ENCODE measurements at places on chromosomes 2 and 18. TPM values are rescaled to one million over a fixed set of nuclear protein-coding genes. Genes with fewer than 3 reads are reported as not detected.

DNA sequence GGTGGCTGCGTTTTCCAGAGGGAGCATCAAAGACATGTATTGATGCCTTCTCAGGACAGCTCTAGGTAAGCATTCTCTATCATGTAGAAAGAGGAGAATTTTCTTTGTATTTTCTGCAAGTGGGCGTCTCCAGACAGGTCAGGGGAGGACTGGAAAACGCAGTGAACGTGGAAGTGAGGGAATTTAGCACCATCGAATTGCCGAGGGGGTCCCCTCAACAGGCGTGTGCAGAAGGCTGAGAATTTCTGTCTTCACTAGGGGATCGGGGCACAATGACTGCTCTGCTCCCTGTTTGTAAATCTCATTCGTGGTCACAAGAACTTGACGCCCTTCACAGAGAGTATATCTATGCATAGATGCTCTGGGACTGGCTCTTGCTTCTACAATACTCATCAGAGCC is 5.0 kb upstream of the NTSR2 start:
- no peak overlapping the region for H3K4me3 ChIP-seq
- no peak for DNase-seq
- H3K27ac ChIP-seq, result no peak overlapping the region
- peaks cover 39% of the 10 kb centered on the region for H3K27me3 ChIP-seq

DNA sequence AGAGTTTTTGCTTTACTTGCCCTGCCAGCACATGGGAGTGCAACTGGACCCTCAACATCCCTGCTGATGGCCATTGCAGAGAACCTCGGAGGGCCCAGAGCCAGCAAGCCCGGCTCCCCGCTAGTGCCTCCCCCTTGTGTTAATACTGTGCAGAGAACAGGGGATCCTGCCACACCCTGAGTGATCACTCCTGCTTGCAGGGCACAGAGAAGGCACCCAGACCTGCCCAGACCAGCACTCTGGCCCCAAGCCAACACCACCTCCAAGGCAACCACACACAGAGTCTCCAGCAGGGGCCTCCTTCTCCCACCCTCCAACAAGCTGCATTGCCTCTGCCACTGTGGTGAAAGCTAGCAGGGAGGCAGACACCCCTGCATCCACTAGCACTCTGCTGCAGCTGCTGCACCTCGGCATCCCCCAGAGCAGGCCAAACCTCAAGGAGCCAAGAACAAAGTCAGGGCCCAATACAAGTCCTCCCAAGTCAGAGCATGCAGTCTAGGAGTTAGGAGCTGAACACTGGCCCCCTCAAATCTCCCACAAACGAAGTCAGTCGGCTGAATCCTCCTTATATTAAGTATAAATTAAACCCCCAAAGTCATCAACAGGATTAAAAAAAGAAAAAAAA is 157.7 kb downstream of the CCDC178 start:
- no peaks in the 10 kb centered on the region for H3K36me3 ChIP-seq
- no peaks in the 10 kb centered on the region for H3K4me1 ChIP-seq
- H3K4me3 ChIP-seq, result no peak overlapping the region
- H3K27me3 ChIP-seq, result no peaks in the 10 kb centered on the region
- no peak for DNase-seq

GRCh38 chr2:3202926-3203325 is 174.7 kb downstream of the EIPR1 start:
- no peaks in the 10 kb centered on the region for H3K4me1 ChIP-seq
- H3K36me3 ChIP-seq, result no peaks in the 10 kb centered on the region
- H3K27ac ChIP-seq, result no peak overlapping the region
- H3K27me3 ChIP-seq, result no peaks in the 10 kb centered on the region

GRCh38 chr2:37615804-37616676 is 55.4 kb downstream of the CDC42EP3 start:
- no peaks in the 10 kb centered on the region for H3K36me3 ChIP-seq
- no peaks in the 10 kb centered on the region for H3K27me3 ChIP-seq
- DNase-seq, result no peak
- H3K4me3 ChIP-seq, result no peak overlapping the region
- H3K4me1 ChIP-seq, result peaks cover 24% of the 10 kb centered on the region

The RAB31 gene
- 26.0 TPM for total RNA-seq

DNA sequence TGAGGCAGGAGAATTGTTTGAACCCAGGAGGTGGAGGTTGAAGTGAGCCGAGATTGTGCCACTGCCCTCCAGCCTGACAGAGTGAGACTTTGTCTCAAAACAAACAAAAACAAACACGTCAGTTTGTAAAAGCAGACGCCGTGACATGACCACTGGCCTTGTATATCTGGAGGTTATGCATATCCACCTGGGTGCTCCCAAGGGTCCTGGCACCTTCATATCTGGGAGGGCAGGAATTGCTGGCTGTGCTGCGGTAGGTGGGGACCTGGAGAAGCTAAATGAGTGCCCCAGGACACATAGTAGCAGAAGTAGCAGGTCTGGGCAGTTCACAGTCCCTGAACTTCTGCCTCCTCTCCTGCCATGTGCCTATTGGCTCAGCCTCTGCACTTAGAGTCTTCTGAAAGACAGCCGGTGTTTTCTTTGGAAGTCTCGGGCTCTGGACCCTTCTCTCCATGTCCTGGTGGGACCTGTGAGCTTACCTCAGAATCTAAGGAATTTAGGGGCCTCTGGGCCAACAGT is 30.9 kb upstream of the IL1R2 start:
- H3K27me3 ChIP-seq, result no peaks in the 10 kb centered on the region
- no peak overlapping the region for H3K4me3 ChIP-seq
- H3K27ac ChIP-seq, result peak overlapping the region; percentile 77

DNA sequence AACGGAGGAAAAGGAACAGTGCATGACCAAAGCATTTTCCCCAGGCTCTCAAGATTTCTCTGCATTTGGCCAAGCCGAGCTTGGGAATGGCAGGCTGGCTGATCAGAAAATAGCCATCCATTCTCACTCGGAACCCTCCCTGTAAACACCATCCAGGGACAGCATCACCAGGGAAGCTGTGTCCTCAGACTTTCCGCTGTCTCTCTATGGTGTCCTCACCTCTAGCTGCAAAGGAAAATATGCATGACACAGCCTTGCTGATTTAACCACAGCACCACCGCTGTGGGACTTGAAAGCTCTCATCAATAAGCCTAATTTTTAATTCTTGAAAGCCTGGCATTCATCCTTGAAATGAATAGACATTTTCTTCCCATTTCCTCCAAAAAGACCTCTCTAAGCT is 311.7 kb downstream of the EIPR1 start:
- no peak overlapping the region for H3K4me3 ChIP-seq
- no peaks in the 10 kb centered on the region for H3K27me3 ChIP-seq
- no peak overlapping the region for H3K27ac ChIP-seq
- H3K4me1 ChIP-seq, result no peaks in the 10 kb centered on the region

The ANKRD53 gene
- total RNA-seq, result 0.48 TPM

DNA sequence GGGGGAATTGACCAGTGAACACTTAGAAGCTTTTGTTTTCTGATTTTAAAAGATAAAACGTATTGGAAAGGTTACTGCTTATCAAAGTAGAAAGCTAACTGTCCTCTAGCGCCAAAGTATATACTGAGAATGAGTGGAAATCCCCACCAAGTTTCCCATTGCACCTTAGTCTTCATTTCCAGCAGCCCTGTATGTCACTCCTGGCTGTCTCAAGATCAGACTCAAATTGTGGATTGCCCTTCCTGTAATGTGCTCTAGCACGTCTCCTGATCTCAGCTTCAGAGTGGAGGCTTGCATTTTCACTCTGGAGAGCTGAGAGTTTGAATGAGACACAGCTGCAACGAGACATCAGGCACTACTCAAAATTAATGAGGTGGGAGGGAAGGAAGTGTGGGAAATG is 26.6 kb downstream of the MFF start:
- no peaks in the 10 kb centered on the region for H3K36me3 ChIP-seq
- H3K27ac ChIP-seq, result no peak overlapping the region
- no peak overlapping the region for H3K4me3 ChIP-seq
- no peaks in the 10 kb centered on the region for H3K4me1 ChIP-seq
- no peaks in the 10 kb centered on the region for H3K27me3 ChIP-seq

GRCh38 chr2:182668671-182669070 is 47.4 kb upstream of the DNAJC10 start:
- H3K4me1 ChIP-seq, result no peaks in the 10 kb centered on the region
- no peaks in the 10 kb centered on the region for H3K36me3 ChIP-seq
- DNase-seq, result peak; percentile 44
- no peaks in the 10 kb centered on the region for H3K27me3 ChIP-seq
